Thoracic aorta (tissue), 2 donors: ENCODE measurements at places on chromosomes 2 and 18.

GRCh38 chr2:128271911-128272600 is 46.6 kb downstream of the HS6ST1 start:
- DNase-seq = no peak
- peaks cover 3% of the 10 kb centered on the region for H3K36me3 ChIP-seq
- no peaks in the 10 kb centered on the region for H3K4me1 ChIP-seq
- H3K27ac ChIP-seq = no peak overlapping the region
- no peaks in the 10 kb centered on the region for H3K27me3 ChIP-seq

- H3K27ac ChIP-seq = no peak overlapping the region
- no peak for DNase-seq
- H3K4me3 ChIP-seq = no peak overlapping the region
- H3K36me3 ChIP-seq = no peaks in the 10 kb centered on the region
- H3K4me1 ChIP-seq = no peaks in the 10 kb centered on the region
Observed at GRCh38 chr2:75424936-75425619, 135.7 kb downstream of the EVA1A start.

DNA sequence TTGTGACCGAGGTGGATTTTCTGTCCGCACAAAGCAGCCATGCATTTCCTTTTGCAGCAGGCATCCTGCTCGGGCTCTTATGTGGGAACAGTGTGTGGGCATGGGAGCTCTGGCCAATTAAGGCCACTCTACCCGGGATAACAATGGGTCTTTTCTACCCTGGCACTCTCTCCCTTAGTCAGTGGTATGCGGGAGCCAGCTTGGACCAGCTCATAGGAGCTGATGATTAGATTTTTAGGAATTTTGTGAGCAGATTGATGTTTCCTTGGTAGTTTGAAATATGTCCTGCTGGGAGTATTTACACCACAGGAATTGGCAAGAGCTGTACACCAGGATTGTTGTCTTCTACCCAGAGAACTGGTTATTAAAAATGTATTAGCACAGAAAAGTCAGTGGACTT is 89.3 kb downstream of the SPP2 start:
- H3K4me3 ChIP-seq = no peak overlapping the region
- H3K27ac ChIP-seq = no peak overlapping the region
- no peaks in the 10 kb centered on the region for H3K4me1 ChIP-seq
- no peaks in the 10 kb centered on the region for H3K36me3 ChIP-seq
- no peaks in the 10 kb centered on the region for H3K27me3 ChIP-seq

GRCh38 chr2:234939576-234939975 is 12.2 kb upstream of the SH3BP4 start:
- H3K36me3 ChIP-seq = no peaks in the 10 kb centered on the region
- H3K4me1 ChIP-seq = no peaks in the 10 kb centered on the region
- no peak overlapping the region for H3K4me3 ChIP-seq
- no peaks in the 10 kb centered on the region for H3K27me3 ChIP-seq
- DNase-seq = no peak

- no peak for DNase-seq
- H3K27ac ChIP-seq = no peak overlapping the region
Observed at GRCh38 chr2:144541396-144541795, 21.5 kb upstream of the ZEB2 start.

DNA sequence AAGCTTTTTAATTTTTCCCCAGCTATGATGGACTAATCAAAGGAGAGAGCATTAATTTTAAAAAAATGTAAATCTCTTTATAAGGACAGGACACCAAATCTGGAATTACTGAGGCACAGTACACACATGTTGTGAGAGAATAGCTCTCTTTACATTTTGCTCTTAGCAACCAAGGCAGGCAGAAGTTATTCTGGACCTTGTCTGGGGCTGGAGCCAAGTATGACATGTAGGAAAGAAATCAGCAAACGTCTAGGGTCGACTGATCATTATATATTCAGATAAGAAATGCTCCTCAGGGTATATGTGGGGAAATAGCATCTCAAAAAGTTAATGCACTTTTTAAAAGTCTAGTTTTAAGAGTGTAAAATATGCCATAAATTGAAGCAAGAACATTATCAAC is 1330.0 kb upstream of the CELF4 start:
- H3K4me1 ChIP-seq = no peaks in the 10 kb centered on the region
- no peaks in the 10 kb centered on the region for H3K36me3 ChIP-seq
- H3K4me3 ChIP-seq = no peak overlapping the region
- no peak for DNase-seq
- no peaks in the 10 kb centered on the region for H3K27me3 ChIP-seq
- no peak overlapping the region for H3K27ac ChIP-seq

- H3K4me3 ChIP-seq = no peak overlapping the region
- no peak overlapping the region for H3K27ac ChIP-seq
- no peaks in the 10 kb centered on the region for H3K4me1 ChIP-seq
- no peaks in the 10 kb centered on the region for H3K36me3 ChIP-seq
Observed at GRCh38 chr2:20178249-20178607, 46.7 kb downstream of the SDC1 start.

GRCh38 chr2:85756822-85757435 is 3.1 kb downstream of the ATOH8 start:
- H3K27me3 ChIP-seq = no peaks in the 10 kb centered on the region
- H3K36me3 ChIP-seq = peaks cover 5% of the 10 kb centered on the region
- H3K27ac ChIP-seq = no peak overlapping the region
- peak overlapping the region; percentile 88 for H3K4me3 ChIP-seq
- DNase-seq = no peak
- peaks cover 22% of the 10 kb centered on the region for H3K4me1 ChIP-seq

DNA sequence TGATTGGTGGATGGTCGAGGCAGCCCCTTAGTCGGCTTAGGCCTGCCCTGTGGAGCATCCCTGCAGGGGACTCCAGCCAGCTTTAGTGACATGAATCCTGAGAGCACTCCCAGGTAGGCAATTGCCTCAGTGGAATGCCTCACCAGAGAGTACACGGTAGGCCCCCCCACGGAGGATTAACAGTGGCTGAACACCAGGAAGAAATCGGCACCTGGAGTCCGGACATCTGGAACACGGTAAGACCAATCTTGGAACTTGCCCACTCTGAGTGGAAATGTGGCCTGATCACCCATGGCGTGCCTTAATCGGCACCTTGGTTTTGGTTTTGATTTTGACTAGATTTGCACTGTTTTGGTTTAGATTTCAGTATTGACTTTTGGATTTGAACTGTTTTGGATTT is 326.2 kb upstream of the NCKAP5 start:
- no peaks in the 10 kb centered on the region for H3K27me3 ChIP-seq
- H3K36me3 ChIP-seq = no peaks in the 10 kb centered on the region
- H3K4me1 ChIP-seq = no peaks in the 10 kb centered on the region
- H3K27ac ChIP-seq = no peak overlapping the region
- DNase-seq = no peak
- H3K4me3 ChIP-seq = no peak overlapping the region

DNA sequence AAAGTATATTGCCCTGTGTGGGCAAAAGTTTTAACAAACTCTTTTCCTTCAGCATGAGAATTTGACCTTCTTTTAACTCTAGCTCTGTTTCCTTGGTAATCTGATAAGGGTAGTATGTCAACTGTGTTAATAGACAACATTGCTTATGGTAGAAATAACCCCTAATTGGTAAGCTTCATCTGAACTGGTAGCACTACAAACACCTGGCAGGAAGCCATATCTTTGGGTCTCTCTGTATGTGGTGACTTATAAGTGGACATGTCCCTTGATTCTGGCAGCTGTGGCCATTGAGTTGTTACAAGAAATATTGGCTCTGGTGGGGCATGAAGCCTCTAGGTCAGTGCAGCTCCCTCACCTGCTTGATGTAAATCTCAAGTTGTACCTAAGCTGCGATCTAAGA is 46.9 kb downstream of the MBD5 start:
- H3K4me3 ChIP-seq = no peak overlapping the region
- no peaks in the 10 kb centered on the region for H3K27me3 ChIP-seq
- H3K36me3 ChIP-seq = no peaks in the 10 kb centered on the region
- H3K4me1 ChIP-seq = no peaks in the 10 kb centered on the region
- no peak for DNase-seq

GRCh38 chr2:169349535-169349934 is 12.8 kb downstream of the LRP2 start:
- H3K36me3 ChIP-seq = no peaks in the 10 kb centered on the region
- no peaks in the 10 kb centered on the region for H3K4me1 ChIP-seq
- no peak for DNase-seq
- H3K27ac ChIP-seq = no peak overlapping the region
- no peak overlapping the region for H3K4me3 ChIP-seq
- H3K27me3 ChIP-seq = no peaks in the 10 kb centered on the region

GRCh38 chr2:118470297-118470696 is 377.2 kb downstream of the EN1 start:
- H3K27me3 ChIP-seq = no peaks in the 10 kb centered on the region
- H3K36me3 ChIP-seq = no peaks in the 10 kb centered on the region
- H3K4me3 ChIP-seq = no peak overlapping the region
- no peaks in the 10 kb centered on the region for H3K4me1 ChIP-seq
- no peak for DNase-seq

GRCh38 chr18:9446839-9447238 is 28.5 kb upstream of the RALBP1 start:
- no peak overlapping the region for H3K27ac ChIP-seq
- no peak overlapping the region for H3K4me3 ChIP-seq
- H3K4me1 ChIP-seq = no peaks in the 10 kb centered on the region
- H3K27me3 ChIP-seq = no peaks in the 10 kb centered on the region
- DNase-seq = no peak

DNA sequence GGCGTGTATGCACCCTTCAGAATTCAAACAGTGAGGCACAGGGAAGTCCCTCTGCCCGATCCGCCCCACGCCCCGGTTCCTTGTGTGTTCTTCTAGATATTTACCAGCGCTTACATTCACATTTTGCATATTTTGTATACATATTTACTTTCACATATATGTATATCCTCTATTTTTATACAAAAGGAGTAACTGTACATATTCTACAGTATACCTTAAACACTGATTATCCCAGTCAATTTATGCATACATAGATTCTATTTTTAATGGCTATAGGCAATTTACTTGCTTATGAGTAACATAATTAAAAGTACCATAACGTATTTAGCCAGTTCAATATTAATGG is 307 bp upstream of the DUSP11 start:
- no peaks in the 10 kb centered on the region for H3K27me3 ChIP-seq
- peak overlapping the region; percentile 82 for H3K27ac ChIP-seq
- DNase-seq = no peak
- peak overlapping the region; percentile 79 for H3K4me3 ChIP-seq
- H3K4me1 ChIP-seq = peaks cover 16% of the 10 kb centered on the region
- H3K36me3 ChIP-seq = no peaks in the 10 kb centered on the region

DNA sequence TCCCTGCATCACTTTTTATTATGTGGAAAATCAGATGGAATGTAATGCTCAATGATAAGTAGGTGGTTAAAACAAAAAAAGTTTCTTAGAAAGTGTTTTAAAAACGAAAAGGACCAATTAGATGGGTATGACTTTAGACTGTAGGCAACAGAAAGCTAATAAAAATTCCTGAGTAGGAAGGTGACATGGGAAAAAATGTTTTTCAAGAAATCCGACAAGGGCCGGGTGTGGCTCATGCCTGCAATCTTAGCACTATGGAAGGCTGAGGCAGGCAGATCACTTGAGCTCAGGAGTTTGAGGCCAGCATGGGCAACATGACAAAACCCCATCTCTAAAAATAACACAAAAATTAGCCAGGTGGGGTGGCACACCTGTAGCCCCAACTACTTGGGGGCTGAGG is 126.1 kb downstream of the THADA start:
- peaks cover 19% of the 10 kb centered on the region for H3K4me1 ChIP-seq
- H3K27me3 ChIP-seq = no peaks in the 10 kb centered on the region
- no peak overlapping the region for H3K27ac ChIP-seq
- H3K4me3 ChIP-seq = no peak overlapping the region
- DNase-seq = no peak

- H3K27ac ChIP-seq = no peak overlapping the region
- no peak for DNase-seq
- H3K36me3 ChIP-seq = no peaks in the 10 kb centered on the region
- no peaks in the 10 kb centered on the region for H3K4me1 ChIP-seq
Observed at GRCh38 chr2:168770796-168771195, 31.6 kb upstream of the NOSTRIN start.

DNA sequence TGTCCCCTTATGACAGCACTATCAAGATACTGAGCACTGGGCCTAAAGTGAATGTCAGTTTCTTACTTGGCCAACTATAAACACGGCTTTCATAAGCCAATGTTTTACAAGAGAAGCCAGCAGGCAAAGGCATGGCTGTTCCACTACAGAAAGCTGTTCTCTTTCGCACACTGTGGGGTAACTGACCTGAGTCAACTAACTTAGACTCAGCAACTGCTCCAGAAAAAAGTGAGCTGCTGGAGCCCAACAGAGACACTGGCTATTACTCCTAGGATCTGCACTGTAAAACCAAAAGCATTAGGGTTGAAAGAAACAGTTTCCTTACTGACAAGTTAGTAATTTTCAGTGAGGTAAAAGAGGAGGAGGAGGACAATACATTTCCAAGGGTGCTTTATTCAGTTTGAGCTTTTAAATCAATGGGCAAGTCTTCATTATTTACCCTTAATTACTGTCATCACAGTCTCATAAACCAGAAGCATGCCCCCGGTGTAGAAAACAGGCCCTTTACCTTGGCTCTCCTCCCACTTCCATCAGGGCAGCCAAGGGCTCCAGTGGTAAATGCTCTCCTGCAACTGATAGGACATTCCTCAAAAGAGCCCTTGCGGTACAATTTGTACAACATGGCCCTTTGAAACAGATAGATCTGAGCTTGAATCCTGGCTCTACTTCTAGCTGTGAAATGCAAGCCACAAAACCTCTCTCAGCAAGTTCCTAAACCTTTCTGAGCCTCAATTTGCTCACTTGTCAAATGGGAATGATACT is 275.7 kb downstream of the PDE11A start:
- no peak for DNase-seq
- H3K36me3 ChIP-seq = no peaks in the 10 kb centered on the region
- no peaks in the 10 kb centered on the region for H3K27me3 ChIP-seq
- no peaks in the 10 kb centered on the region for H3K4me1 ChIP-seq
- H3K27ac ChIP-seq = no peak overlapping the region

- no peaks in the 10 kb centered on the region for H3K27me3 ChIP-seq
- no peak overlapping the region for H3K27ac ChIP-seq
- no peaks in the 10 kb centered on the region for H3K4me1 ChIP-seq
- DNase-seq = no peak
- no peak overlapping the region for H3K4me3 ChIP-seq
Observed at GRCh38 chr2:124919296-124919695, 894.2 kb downstream of the CNTNAP5 start.

- H3K27me3 ChIP-seq = no peaks in the 10 kb centered on the region
- H3K36me3 ChIP-seq = no peaks in the 10 kb centered on the region
- H3K27ac ChIP-seq = no peak overlapping the region
- no peak overlapping the region for H3K4me3 ChIP-seq
- DNase-seq = no peak
- H3K4me1 ChIP-seq = peaks cover 6% of the 10 kb centered on the region
Observed at GRCh38 chr2:236616031-236616430, 46.4 kb downstream of the ACKR3 start.

DNA sequence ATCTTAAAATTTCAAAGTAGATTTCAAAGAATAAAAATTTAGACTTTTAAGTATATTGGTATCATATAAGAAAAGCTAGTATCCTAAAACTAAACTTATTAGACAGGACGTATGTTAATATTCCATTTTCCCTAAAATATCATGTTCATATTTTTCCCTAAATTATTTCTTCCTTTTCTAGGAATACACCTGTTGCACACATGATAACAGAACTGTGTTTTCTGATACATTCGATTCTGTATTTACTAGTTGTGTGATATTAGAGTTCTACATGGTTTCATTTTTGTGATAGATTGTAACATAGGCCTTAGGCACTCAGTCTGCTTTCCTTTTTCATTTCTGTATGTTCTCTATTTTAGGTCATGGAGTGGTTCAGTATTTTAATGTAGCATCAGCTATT is 10.9 kb downstream of the RBM45 start:
- no peak for DNase-seq
- no peaks in the 10 kb centered on the region for H3K27me3 ChIP-seq
- H3K4me3 ChIP-seq = no peak overlapping the region
- H3K27ac ChIP-seq = no peak overlapping the region
